GM13976 (cell line): ENCODE measurements at places on chromosomes 3 and 15.
A peak's percentile ranks its signal among the peaks of the same experiment; 100 is the strongest.

- no peak for DNase-seq
Measured at GRCh38 chr3:136546720-136547119, 205.5 kb downstream of the STAG1 start.

GRCh38 chr3:192207651-192208050 is 519.7 kb downstream of the FGF12 start:
- DNase-seq: no peak

DNA sequence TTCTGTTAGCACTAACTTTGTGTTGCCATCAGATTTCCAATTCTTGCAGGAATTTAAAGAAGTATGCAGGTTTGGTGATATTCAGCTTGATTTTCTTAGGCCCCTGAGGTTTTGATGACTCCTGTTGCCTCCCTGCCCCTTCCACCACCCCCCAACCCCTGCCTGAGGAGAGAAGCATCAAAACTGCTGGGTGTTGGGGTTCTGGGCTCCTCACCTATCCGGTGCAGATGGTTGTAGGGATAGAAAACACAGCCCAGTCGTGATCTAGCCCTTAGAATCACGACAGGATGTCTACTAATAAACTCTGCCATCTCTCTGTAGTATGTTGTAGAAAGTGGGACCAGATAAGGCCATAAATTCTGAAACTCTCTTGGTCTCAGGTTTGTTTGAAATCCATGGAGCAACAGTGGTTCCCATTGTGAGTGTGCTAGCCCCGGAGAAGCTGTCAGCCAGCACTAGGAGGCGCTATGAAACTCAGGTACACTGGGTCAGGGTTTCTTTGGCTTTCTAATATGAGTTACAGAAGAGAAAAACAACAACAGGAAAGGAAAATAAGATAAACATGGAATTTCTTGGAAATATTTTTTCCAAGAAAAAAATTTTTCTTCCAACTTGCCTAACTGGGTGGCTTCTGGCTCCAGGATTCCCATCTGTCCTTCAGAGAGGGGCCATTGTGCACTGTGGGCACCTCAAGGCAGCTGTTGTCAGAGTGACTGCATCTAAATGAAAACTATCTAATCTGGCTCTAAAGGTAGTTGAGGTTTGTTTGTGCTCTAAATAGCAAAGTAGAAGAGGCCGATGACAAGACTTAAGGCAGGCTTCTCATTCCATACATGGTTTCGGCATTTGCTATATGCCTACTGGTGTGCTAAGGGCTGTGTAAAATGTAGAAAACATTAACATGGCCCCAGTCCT is 8.7 kb downstream of the SRP14 start:
- no peak for DNase-seq

- no peak for DNase-seq
Measured at GRCh38 chr3:188523291-188523690, 369.3 kb downstream of the LPP start.

GRCh38 chr15:69474846-69475455 is 22.3 kb downstream of the RPLP1 start:
- DNase-seq: no peak

DNA sequence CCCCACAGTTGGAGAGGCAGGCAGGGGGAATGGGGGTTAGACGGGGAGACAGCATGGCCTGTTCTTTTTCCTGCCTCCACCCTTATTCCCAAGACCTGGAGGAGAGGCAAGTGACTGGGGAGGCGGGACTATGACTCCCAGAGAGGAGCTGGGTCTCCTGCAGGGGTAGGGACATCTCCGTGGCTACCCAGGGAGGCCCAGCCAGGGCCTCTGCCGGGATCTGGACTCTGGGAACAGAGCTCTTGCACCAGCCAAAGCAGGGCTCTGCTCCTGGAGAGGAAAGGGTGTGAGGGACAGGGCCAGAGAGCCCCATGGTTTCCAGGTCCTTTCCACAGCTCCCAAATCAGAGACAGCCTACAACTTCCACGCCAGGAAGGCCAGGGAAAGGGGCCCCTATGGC is 22.8 kb downstream of the CFAP100 start:
- no peak for DNase-seq

- DNase-seq: peak; percentile 45
Measured at GRCh38 chr3:36891701-36892160, 53.1 kb downstream of the TRANK1 start.

DNA sequence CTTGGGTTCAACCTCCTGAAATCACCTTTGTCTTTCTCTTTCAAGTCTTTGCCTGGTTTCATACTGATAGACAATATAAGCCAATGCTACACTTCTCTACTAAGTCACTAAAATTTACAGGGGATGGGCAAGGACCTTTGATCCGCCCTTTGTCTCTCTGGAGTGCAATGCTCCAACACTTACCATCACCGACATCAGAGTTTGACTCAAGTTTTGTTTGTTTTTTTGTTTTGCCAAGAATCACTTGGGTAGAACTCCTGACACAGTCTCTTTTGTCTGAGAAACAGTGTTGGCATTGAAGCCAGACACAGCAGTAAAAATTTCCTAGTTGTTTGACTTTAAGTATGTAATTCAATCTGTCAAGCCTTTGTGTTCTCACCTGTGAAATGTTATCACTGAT is 29.3 kb downstream of the NFKBIZ start:
- no peak for DNase-seq

GRCh38 chr15:35757765-35758164 is 211.8 kb upstream of the DPH6 start:
- DNase-seq: no peak

DNA sequence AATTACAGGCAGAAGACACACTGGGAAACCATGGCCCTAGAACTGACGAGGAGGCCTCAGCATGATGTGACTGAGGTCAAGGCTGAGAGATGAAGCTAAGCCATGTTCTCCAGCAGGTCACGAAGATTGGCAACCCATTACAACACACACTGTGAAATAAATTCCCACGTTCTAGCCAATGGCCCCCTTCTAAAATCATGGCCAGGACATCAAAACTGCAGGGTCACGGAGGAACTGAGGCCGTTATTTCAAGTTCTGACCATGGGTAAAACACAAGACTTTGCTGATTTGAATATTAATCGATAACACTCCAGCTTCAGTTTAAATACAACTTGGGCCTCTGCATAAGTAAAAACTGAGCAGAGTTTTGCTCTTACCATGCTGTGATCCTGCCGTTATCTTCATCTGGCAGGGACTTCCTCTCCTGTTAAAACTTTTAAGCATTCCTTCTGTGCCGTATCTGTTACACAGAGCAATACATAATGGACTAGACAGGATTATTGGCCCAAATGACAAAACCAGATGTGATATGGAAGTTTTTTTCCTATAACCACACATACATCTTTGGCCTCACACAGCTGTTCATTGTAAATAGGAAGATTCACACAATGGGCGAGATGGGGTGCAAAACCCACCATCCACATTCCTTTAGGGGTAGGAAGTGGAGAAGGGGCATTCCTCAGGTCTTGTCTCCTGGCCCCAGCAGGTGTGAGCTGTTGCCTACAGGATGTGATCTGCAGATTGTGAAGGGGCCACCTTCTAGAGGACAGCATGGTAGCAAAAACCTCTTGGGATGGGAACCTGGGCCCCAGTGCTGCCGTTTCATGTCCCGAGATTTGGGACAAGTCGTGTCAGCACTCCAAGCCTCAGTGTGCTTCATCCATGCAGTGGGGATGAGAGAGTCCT is 207.4 kb downstream of the OPA1 start:
- DNase-seq: no peak

GRCh38 chr3:139836698-139837464 is 98.1 kb upstream of the CLSTN2 start:
- DNase-seq: no peak

GRCh38 chr3:184228376-184229137 is 828 bp upstream of the VWA5B2 start:
- peak; percentile 37 for DNase-seq

DNA sequence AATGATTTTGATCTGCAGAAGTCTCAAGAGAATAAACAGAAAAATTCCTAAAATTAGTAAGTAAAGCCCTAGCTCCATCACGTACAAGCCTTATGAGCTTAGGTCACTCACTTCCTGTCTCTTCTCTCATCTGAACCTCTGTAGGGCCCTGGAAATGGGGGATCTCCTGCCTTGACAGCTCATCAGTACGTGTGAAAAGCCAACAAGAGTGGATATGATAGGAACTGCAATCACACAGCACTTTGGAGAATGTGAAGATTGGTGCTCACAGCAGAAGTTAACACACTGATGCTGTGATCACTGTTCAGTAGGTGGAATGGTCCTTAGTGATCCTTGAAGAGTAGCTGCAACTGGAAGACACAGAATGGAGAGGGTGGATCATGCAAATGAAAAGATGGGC is 27.8 kb upstream of the ALDH1L1 start:
- no peak for DNase-seq

DNA sequence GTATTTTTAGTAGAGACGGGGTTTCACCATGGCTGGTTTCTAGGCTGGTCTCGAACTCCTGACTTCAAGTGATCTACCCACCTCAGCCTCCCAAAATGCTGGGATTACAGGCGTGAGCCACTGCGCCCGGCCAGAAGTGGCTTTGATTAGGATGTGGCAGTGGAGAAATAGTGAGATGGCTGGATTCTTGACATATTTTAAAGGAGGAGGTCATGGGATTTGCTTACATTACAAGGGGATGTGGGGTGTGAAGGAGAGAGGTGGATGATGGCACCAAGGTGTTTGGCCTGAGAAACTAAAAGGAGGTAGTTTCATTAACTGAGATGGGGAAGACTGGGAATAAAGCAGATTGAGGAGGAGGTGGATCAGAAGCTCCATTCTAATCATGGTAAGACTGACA is 15.0 kb upstream of the LTF start:
- no peak for DNase-seq

GRCh38 chr15:28101201-28101600 is 2.1 kb upstream of the OCA2 start:
- no peak for DNase-seq

DNA sequence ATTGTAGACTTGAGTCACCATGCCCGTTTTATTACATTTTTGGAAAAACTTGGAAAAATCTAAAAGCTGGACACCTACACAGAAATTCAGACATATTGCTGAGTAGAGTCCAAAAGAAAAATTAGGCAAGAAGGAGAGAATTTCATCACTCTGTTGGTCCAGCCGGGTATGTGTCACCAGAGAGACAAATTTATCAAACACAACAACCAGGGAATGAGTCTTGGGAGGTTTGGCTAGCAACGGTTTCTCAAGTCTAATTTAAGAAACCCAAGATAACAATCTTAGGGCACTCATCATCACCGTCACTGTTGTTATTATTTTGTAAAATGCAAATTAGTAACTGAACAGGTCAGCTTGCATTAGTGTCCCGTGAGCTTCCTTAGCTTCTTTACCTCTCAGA is 197.5 kb upstream of the C2CD4B start:
- no peak for DNase-seq

DNA sequence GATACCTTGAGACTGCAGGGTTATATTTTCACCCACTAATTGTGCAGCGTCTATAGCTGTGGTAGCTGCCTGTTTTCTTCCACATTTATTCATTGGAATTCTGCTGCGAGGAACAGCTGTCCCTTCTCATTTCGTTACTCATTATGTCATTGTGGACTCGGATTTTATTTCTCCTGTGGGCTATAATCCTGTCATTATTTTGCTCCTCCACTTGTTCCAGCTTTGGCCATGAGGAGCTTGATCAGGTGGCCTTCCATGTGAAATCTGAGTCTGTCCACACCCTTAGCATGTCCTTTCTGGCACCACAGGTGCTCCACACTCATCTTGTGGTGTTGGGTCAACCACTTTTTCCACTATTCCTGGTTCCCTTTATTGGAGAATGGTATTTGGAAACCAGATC is 14.8 kb downstream of the LYSMD4 start:
- no peak for DNase-seq

DNA sequence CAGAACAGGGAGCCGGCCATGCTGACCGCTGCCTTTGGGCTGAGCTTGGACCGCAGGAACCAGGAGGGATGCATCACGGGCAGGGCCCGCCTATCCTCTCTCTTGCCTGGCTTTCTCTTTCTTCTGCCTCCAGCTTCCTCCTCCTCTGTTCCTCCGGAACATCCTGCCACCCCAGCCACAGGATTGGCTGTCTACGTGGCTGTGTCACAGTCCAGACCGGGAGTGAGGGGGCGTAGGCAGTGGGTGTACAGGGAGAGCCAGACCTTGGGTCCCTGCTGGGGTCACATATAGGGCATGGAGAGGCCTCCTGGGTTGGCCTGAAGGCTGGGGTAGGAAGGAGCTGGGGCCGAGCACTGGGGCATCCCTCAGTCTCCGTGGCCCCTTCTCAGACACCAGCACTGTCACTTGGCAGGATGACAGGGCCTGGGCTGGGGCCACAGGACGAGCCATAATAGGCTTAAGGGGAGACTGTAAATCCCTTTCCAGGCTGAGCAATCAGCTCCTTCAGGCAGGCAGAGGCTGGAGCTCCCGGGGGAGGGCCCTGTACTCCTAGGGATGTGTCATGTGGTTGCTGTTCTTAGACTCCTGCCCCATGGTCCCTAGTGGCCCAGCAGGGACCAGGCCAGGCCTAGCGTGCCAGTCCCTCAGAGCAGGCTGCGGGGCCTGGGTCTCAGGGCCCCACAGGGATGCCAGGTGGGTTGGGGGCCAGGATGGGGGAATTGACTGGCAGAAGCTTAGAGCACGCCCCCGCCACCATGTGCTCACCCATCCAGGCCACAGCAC is 25.4 kb downstream of the LINGO1 start:
- DNase-seq: no peak

DNA sequence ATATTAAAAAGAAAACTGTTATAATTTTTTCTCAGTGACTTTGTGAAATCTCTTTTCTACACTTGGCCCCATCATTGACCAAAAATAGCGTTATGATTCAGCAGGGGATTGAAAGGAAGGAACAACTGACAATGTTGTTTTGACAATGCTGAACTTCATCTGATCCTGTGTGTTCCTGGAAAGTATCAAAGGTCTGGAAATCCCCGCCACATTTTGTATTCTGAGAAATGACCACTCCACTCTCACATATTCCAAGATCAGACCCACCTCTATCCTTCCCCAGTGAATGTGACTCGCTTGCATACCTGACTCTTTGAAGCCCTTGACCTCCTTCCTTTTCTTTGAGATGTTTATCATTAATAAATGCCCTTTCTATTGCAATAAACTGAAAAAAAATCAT is 9.7 kb upstream of the RIOX2 start:
- no peak for DNase-seq

GRCh38 chr3:135082706-135083105 is 287.6 kb downstream of the EPHB1 start:
- no peak for DNase-seq
